Spinal cord (tissue), 10 donors: ENCODE measurements at places on chromosomes 7 and 10. TPM values are rescaled to one million over a fixed set of nuclear protein-coding genes. Genes with fewer than 3 reads are reported as not detected.

The MRLN gene
- 2.8 TPM for polyA plus RNA-seq

The HABP2 gene
- polyA plus RNA-seq, result 0.09 TPM

DNA sequence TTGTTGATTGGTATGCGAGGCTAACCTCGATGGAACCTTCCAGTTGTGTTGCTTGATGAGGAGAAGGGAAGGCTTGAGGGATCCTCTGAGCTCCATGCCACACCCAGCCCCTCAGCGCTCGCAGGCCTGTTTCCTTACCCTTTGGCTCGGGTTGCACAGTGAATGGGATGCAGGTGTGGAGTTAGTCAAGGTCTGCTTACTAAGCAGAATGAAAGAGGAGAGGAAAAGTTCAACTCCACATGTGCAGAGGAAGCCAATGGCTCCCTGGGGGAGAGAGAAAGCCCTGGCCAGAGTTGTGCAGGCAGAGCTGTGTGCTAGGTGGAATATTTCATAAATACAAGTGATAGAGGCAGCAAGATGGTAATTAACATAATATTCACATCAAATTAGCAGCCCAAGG is 85.5 kb downstream of the JCAD start:
- no peak for DNase-seq

DNA sequence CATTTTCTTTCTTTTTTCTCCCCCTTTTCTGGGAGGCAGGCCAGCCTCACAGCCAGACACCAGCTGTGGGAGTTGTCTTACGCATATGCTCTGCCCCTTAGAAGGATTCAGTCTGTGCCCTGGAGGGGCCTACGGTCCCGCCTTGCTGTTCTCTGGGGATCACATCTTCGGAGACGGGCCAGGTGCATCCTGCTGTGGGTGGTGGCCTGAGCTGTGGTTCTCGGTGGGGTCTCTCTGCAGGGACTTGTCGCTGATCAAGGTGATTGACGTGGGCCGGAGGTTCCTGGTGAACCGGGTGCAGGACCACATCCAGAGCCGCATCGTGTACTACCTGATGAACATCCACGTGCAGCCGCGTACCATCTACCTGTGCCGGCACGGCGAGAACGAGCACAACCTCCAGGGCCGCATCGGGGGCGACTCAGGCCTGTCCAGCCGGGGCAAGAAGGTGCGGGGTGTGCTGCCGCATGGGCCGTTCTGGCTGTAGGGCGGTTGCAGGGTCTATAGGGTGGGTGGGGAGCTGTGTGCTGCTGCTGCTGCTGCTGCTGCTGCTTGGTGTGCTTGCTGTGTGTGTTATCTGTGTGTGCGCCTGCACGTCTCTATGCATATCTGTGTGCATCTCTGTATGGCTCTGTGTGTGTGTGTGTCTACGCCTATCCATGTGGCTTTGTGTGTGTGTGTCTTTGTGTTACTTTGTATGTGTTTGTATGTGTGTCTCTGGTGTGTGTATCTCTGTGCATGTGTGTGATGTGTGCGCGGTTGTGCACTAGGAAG is 17.9 kb downstream of the PFKFB3 start:
- no peak for DNase-seq

- DNase-seq, result no peak
These were observed 151.3 kb upstream of the RSU1 start for GRCh38 chr10:16968416-16969041.

- no peak for DNase-seq
These were observed 21.7 kb downstream of the AMZ1 start for GRCh38 chr7:2709553-2710285.

DNA sequence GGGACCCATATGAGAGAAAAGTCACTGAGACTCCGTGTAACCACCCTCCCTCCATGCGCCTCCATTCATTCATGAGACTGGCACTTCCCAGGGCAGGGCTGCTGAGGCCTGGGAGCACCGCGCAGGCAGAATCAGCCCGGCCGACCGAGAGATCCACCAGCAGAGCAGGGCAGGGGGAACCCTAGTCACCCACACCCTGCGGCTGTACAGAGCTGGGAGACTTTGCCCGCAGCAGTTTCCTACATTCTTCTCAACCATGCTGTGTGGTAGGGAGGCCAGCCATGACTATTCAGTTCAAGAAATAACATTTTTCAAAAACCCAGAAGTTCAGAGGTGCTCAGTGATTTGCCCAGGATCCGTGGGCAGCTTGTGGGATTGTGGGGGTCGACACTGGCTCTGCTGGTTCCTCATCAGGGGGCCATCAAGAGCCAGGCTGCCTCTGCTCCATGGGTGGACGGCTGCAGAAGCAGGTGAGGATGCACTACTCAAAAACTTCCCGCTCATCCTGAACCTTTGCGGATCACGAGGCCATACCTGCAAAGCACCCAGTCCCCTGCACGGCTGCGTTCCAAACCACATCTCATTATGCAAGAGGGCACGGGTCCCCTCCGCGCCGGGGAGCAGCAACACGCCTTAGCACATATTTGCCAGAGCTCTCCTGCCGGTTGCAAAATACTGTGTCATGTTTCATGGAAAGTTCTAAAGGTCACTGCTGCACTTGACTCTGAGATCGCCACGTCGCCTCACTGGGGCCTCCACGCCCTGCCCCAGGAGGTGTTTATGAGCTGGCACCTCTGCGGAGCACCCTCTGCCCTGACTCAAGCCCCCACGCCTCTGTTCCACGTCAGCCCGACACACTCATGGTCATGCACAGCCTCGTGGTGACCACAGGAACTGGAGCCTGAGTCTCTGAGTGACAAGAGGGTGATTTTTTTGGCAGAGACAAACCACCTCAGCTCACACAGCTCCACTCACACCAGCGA is 132.0 kb downstream of the PRKAG2 start:
- no peak for DNase-seq

GRCh38 chr7:7581531-7582179 is 15.0 kb downstream of the MIOS start:
- no peak for DNase-seq

DNA sequence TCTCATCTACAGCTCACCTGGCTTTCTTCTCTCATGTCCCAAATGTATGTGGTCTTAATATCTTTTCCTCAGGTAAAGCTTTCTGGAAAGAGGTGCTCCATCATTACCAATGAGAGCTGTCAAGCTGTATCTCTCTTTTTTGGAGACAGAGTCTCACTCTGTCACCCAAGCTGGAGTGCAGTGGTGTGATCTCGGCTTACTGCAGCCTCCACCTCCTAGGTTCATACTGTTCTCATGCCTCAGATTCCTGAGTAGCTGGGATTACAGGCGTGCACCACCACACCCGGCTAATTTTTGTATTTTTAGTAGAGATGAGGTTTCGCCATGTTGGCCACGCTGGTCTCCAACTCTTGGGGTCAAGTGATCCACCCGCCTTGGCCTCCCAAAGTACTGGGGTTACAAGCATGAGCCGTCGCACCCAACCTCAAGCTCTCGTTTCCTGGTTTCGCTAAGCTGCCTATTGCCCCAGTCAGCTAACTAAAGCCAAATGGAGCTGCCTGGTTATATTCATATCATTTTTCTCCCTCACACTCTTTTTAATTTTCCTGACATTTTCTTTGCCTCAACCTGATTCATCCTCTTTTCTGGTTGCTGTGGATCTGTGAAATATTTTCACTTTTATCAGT is 60.5 kb downstream of the SUFU start:
- no peak for DNase-seq

DNA sequence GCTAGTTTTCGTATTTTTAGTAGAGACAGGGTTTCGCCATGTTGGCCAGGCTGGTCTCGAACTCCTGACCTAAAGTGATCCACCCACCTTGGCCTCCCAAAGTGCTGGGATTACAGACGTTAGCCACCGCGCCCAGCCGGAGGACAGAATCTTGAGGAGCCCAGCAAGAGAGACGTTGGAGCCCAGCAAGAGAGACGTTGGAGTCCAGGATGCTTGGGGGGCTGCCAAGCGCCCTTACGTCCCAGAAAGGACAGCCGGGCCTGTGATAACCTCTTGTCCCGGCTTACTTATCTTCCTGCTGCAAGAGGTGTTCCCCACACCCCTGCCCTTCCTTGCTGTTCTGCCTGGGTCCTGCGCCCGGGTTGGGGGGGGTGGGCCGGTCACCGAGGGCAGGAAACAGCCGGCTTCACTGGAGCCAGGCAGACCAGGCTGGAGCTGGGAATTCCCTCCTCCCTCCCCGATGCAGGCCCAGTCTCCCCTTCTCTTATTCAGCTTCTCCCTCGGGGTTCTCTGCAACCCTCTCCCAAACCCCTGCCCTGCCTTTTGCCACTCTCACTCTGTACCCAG is 1.9 kb upstream of the EPHB4 start:
- no peak for DNase-seq

- DNase-seq, result no peak
These were observed at the start of gene PALS2 for GRCh38 chr7:24572997-24573553. PALS2 (plus strand) TSS chr7:24573452; CDS start chr7:24623668, 50,216 bp downstream.

DNA sequence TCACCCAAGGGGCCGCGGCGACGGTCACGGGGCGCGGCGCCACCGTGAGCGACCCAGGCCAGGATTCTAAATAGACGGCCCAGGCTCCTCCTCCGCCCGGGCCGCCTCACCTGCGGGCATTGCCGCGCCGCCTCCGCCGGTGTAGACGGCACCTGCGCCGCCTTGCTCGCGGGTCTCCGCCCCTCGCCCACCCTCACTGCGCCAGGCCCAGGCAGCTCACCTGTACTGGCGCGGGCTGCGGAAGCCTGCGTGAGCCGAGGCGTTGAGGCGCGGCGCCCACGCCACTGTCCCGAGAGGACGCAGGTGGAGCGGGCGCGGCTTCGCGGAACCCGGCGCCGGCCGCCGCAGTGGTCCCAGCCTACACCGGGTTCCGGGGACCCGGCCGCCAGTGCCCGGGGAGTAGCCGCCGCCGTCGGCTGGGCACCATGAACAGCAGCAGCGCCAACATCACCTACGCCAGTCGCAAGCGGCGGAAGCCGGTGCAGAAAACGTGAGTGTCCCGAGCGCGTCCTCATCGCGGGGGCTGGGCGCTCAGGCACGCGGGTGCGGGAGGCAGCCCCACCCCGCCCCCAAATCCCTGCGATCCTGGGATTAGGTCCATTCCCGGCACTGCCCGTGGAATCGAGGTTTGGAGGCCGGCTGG is 509 bp downstream of the AHR start:
- DNase-seq, result peak; percentile 12

The ERVW-1 gene
- polyA plus RNA-seq, result 1.8 TPM

DNA sequence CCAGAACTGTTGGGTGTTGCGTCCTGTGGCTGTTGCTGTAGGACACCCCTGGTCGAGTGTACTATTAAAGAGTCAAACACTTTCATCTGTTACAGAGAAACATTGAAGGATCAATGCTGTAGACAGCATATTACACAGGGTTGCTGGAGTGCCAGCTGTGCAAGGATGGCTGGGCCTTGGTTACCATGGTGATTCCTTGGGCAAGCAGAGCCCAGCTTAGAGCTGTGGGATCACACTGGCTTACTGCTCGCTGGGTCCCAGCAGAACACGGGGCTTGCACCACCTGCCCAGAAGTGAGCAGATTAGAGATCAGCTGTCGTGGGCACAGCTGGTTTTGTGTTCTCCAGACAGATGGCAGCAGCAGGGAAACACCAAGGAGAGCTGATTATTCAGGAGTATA is 76.0 kb downstream of the GPR141 start:
- peak; percentile 52 for DNase-seq

- DNase-seq, result no peak
These were observed 49.3 kb upstream of the HBP1 start for GRCh38 chr7:107119376-107120105.

DNA sequence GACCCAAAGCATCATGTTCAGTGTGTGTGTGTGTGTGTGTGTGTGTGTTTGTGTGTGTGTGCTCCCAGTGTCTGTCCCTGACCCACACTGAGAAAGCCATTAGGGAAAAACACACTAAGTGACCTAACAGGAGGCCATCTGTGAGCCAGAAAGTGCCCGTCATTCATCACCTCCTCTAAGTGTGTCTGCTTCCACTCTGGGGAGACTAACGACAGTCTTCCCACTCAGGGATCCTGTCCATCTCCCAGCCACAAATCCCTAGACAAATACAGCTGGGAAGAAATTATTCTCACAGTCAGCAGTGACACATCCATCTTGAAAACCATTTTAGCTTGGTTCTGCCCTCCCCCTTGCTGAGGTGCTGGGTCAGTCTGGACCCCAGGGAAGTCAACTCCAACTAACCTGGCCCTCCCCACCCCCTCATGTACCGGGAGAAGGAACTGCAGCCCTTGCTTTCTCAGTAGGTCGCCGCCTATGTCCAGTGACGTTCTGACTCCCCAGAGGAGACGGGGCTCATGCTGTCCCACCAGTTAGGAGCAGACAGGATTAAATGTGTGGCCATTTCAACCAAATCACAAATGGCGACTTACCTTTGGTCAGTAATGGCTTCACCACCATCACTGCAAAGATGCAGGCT is 296.5 kb upstream of the ZNF32 start:
- no peak for DNase-seq

The YAE1 gene
- polyA plus RNA-seq, result 36.6 TPM

DNA sequence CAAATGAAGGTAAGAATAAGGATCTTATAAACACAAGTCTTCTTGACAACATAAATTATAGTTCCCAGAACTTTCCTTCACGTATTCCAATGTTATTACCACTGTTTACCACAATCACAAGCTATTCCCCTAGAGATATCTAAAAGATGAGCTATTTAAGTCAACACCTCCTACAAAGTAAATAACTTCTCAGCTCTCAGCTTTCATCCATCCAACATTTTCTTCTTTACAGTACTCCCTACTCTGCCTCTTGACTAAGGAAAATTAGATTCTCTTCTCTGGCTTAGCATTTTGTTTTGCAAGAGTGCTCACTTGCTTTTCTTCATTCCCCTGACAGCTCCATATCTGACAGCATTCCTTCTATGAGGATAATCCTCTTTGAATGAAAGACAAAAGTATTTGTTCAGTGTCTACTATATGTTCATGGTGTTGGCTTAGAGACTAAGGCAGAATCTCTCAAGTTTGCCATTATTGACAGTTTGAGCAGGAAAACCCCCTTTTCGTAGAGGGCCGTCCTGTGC is 93.0 kb upstream of the IL6 start:
- no peak for DNase-seq
